ENCODE measurements at places on chromosomes 16 and 17. TPM values are rescaled to one million over a fixed set of nuclear protein-coding genes. Genes with fewer than 3 reads are reported as not detected.

CACNG3 gene
- not detected for total RNA-seq

DNA sequence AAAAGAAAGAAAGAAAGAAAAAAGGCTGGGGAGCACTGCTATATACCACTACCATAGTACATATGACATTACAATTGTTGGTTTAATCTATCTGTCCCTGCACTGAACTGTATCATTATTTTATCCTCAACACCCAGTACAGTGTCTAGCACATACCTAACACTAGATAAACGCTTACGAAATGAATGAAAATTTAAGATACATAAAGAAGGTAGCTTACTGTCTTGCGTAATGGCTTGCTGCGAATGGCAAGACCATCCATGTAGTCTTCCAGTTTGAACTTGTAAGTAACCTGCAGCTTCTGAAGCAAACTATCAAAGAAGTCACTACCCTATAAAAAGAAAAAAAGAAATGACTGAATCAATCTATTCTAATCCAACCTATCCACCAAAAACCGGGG lies 6.6 kb downstream of the SMG6 start:
- no peaks in the 10 kb centered on the region for H3K27me3 ChIP-seq
- peaks cover 4% of the 10 kb centered on the region for H3K36me3 ChIP-seq
- no peak overlapping the region for H3K4me3 ChIP-seq
- H3K27ac ChIP-seq: no peak overlapping the region

DNA sequence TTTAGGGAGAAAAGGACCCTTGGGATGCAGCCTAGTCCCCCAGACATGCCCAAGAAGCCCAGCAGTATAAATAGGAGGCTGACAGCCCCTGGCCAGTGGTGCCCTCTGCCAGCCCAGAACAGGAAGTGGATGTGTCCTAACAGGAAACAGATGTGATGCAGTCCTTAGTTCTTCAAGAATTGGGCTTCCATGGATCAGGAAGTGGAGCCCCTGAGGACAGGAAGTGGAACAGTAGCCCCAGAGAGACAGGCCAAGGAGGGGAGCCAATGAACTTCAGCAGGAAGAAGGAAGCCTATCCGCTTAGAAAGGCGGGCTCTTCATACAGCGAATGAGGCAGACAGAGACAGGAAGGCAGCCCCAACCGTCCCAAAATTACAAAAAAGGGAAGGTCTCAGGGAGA lies 7.2 kb downstream of the CTF1 start:
- peaks cover 2% of the 10 kb centered on the region for H3K36me3 ChIP-seq
- no peak overlapping the region for H3K4me3 ChIP-seq
- H3K27ac ChIP-seq: no peak overlapping the region
- DNase-seq: no peak
- H3K4me1 ChIP-seq: no peaks in the 10 kb centered on the region
- no peaks in the 10 kb centered on the region for H3K27me3 ChIP-seq

GRCh38 chr17:68908045-68908444 lies 47.1 kb downstream of the ABCA8 start:
- DNase-seq: no peak
- no peak overlapping the region for H3K27ac ChIP-seq
- H3K4me1 ChIP-seq: peaks cover 3% of the 10 kb centered on the region
- no peak overlapping the region for H3K4me3 ChIP-seq

KRTAP2-2 gene
- not detected for total RNA-seq

GRCh38 chr17:41444186-41444585 lies 3.4 kb upstream of the KRT38 start:
- no peak overlapping the region for H3K4me3 ChIP-seq
- no peak for DNase-seq
- H3K4me1 ChIP-seq: no peaks in the 10 kb centered on the region

NUPR1 gene
- 137 TPM for total RNA-seq

DNA sequence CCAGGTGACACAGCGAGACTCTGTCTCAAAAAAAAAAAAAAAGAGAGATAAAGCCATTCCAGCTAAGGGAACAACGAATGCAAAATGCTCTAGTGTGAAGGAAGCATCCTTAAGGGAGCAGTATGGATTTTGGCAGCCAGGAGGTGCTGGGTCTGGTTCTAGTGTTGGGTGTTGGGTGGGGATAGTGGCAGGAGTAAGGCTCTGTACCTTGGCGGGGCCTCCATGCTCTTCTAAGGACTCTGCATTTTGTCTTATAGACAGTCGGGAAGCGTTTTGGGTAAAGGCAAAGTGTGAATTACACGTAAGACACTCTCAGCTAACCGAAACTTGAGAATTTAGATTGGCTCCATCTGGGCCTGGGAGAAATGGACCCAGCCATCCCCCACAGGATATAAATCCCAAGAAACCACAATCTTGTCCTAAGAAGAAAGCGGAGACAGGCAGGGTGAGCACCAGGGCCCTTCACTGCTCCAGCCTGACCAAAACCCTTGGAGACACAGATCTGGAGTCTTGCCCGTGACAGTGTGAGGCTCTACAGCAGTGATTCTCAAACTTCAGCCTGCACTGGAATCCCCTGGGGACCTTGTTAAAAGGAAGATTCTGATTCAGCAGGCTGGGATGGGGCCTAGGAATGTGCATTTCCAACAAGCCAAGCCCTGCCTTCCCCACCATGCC lies 33.1 kb upstream of the PHB1 start:
- no peaks in the 10 kb centered on the region for H3K4me1 ChIP-seq
- no peak overlapping the region for H3K4me3 ChIP-seq
- DNase-seq: no peak
- H3K27ac ChIP-seq: no peak overlapping the region

DNA sequence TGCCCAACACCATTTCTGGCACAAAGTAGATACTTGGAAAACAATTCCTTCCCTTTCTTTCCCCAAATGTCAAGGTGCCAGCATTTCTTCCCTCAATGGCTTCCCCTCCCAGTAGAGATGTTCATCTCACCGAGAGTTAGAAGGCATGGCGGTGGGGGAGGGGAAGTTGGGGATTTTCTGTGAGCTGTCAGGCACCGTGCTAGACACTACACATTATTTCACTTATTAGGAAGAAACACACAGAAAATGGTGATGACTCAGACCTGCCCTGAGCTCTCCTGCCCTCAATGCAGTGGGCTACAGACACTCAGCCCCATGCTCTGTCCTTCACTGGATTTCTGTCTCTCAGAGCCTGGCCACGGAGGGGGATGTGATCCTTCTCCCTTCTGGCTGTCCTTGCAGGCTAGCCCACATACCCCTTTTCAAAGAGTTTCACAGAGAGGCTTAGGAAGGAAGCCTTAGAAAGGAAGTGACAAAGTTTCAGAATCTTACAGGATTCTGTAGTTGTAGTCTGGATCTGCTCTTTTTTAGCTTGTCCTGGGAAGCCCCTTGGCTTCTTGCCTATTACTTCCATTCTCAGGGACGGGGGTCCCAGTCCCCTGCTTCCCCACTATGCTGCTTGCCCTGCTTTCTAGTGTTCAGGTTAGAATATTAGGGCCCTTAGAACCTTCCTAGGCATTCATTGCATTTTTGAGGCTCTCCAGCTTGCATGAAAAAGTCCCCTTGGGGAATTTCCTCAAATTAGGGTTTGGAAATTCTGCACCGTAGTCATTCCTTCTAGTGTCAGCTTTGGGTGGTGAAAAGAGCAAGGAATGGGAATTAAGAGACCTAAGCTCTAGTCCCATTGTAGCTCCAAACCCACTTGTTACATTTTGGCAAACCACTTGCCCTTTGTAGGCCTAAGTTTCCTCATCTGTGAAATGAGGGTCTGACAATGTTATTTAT lies 12.2 kb upstream of the CCL5 start:
- H3K27me3 ChIP-seq: no peaks in the 10 kb centered on the region
- H3K4me1 ChIP-seq: no peaks in the 10 kb centered on the region
- no peak overlapping the region for H3K27ac ChIP-seq

GRCh38 chr16:73064994-73065545 lies 17.1 kb upstream of the ZFHX3 start:
- peak overlapping the region; percentile 91 for H3K27ac ChIP-seq
- no peaks in the 10 kb centered on the region for H3K36me3 ChIP-seq
- peak; percentile 83 for DNase-seq
- peak overlapping the region; percentile 37 for H3K4me3 ChIP-seq
- H3K27me3 ChIP-seq: no peaks in the 10 kb centered on the region

GRCh38 chr17:78723001-78723796 lies 58.9 kb downstream of the CYTH1 start:
- no peaks in the 10 kb centered on the region for H3K4me1 ChIP-seq
- H3K36me3 ChIP-seq: no peaks in the 10 kb centered on the region
- H3K27me3 ChIP-seq: no peaks in the 10 kb centered on the region
- no peak overlapping the region for H3K27ac ChIP-seq

- peak; percentile 94 for DNase-seq
- no peaks in the 10 kb centered on the region for H3K4me1 ChIP-seq
- no peaks in the 10 kb centered on the region for H3K27me3 ChIP-seq
- no peak overlapping the region for H3K4me3 ChIP-seq
- no peaks in the 10 kb centered on the region for H3K36me3 ChIP-seq
These were observed 26.2 kb upstream of the OSGIN1 start for GRCh38 chr16:83926726-83927397.

RAD51C gene
- 21.0 TPM for total RNA-seq

SMPD3 gene
- total RNA-seq: 1.1 TPM

GNG13 gene
- not detected for total RNA-seq

DNA sequence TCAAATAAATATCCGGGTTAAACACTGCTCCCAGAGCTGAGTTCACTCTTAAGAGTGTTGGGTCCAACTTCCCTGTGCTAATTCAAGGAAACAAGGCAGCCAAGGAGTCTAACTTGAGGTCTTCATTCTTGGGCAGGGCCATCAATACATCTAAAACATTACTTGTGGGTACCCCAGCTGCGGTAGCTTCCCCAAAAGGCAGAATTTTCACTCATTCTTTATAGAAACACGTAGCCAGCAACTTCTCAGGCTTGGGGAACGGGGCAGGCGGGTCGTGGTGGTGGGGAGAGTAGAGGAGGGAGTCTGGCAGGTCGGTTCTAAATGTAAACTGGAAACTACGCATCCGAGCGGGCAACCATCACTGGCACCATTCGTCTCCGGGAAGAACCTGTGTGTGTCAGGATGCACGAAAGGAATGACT lies 666 bp upstream of the METTL9 start:
- H3K4me1 ChIP-seq: no peaks in the 10 kb centered on the region
- DNase-seq: no peak
- H3K36me3 ChIP-seq: no peaks in the 10 kb centered on the region
- no peaks in the 10 kb centered on the region for H3K27me3 ChIP-seq
- peak overlapping the region; percentile 71 for H3K27ac ChIP-seq
- H3K4me3 ChIP-seq: peak overlapping the region; percentile 63

FOXN1 gene
- not detected for total RNA-seq

All from aorta (tissue), 5 donors.